ENCODE measurements at places on chromosomes 5 and 9. TPM values are rescaled to one million over a fixed set of nuclear protein-coding genes. Genes with fewer than 3 reads are reported as not detected.

DNA sequence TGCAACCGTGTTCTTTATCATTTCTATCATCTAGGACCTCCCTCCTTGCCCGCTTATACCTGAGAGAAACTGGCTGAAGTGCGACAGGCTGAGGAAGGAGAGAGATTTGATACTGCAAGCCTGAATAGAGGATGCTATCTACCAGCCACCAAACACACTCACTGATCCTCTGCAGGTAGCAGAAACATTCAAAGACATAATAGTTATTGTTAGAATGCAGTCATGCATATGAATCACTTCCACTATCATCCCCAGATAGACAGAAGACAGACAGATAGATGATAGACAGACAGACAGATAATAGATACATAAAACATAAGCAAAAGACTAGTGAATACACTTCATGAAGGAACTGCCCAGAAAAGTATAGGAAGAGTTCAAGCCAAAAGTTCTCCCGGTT, 32.9 kb downstream of the FAM81B start:
- H3K27me3 ChIP-seq, result peaks cover under 1% of the 10 kb centered on the region
- no peaks in the 10 kb centered on the region for H3K36me3 ChIP-seq
- no peak for DNase-seq
- no peak overlapping the region for H3K27ac ChIP-seq
- no peak overlapping the region for H3K4me3 ChIP-seq

- H3K4me3 ChIP-seq, result no peak overlapping the region
- peaks cover 14% of the 10 kb centered on the region for H3K4me1 ChIP-seq
- H3K27ac ChIP-seq, result peak overlapping the region; percentile 75
- peaks cover 12% of the 10 kb centered on the region for H3K36me3 ChIP-seq
- peak; percentile 61 for DNase-seq
Measured at GRCh38 chr9:75071530-75072122, 16.3 kb downstream of the NMRK1 start.

DNA sequence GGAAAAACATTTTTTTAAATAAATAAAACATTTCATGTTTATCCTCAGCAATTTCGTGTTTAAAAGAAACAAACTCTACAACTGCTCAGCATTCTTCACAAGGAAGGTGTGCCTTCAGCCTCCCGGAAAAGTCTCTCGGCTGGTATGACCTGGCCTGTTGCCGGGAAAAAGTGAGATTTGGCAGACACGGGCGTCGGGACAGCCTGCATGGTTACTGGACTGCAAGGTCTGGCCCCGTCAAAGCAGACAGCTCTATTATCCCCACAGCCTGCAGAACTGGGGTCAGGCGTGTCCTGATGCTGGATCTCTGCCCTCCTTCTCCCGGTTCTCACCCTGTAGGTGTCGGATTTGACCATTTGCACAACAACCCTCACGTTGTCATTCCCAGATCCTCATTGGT, 120.3 kb upstream of the SPATA31C2 start:
- peaks cover 6% of the 10 kb centered on the region for H3K4me1 ChIP-seq
- DNase-seq, result no peak
- no peak overlapping the region for H3K27ac ChIP-seq
- H3K27me3 ChIP-seq, result peaks cover 17% of the 10 kb centered on the region
- no peak overlapping the region for H3K4me3 ChIP-seq

GRCh38 chr9:73371801-73372200, 220.1 kb downstream of the ANXA1 start:
- no peak overlapping the region for H3K4me3 ChIP-seq
- H3K27ac ChIP-seq, result no peak overlapping the region
- H3K36me3 ChIP-seq, result no peaks in the 10 kb centered on the region
- H3K4me1 ChIP-seq, result no peaks in the 10 kb centered on the region
- no peaks in the 10 kb centered on the region for H3K27me3 ChIP-seq

DNA sequence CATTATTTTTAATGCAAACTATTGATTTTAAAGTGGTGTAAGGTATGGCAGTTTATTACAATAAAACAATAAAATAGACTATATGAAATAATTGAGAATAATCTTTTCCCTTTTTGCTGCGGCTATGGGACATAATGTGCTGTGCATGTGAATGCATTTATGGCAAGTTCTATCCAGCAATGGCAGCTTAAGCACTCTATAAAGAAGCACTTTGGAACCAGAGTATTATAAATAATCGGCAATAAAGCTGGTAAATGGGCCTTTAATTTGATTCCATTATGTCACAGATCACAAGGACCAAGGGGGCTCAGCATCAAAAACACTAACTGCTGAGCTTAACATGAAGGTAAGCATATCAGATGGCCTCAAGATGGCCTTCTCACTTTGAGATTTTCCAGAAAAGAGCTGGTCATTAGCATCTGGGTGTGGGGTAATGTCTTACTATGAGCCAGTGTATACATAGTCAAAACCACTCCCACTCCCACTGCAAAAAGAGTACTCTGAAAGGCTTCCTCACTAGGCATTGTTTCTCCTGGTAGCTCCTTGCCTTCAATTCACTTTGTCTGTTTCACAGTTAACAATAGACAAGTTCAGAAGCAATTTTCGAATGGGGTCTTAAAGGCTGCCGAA, 97.1 kb upstream of the ASTN2 start:
- no peak overlapping the region for H3K4me3 ChIP-seq
- H3K27me3 ChIP-seq, result no peaks in the 10 kb centered on the region
- DNase-seq, result no peak
- no peaks in the 10 kb centered on the region for H3K4me1 ChIP-seq

NDUFAF2 gene
- total RNA-seq, result 17.1 TPM

DNA sequence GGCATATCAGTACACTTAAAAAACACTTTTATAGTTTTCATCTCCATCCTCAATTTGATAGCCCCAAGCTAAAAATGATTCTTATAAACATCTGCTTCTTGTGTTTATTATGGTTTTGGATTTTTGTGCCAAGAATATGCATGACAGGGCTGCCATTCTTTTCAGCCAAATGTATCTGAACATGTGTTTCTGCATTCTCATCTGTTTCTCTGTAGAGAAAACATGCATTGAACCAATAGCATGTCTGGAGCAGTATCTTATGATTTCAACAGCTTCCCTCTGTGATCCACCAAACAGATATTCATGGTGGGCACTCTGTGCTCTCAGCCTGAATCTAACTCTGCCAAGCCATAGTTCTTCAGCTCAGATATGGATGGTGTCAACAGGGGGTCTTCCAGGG, 99.3 kb upstream of the ERCC6L2 start:
- no peak for DNase-seq
- H3K27me3 ChIP-seq, result peaks cover 50% of the 10 kb centered on the region
- no peak overlapping the region for H3K27ac ChIP-seq
- no peak overlapping the region for H3K4me3 ChIP-seq
- peaks cover 20% of the 10 kb centered on the region for H3K4me1 ChIP-seq

ARHGEF39 gene
- 17.3 TPM for total RNA-seq

GRCh38 chr9:128304971-128305288, 17.3 kb downstream of the TRUB2 start:
- H3K4me1 ChIP-seq, result no peaks in the 10 kb centered on the region
- no peaks in the 10 kb centered on the region for H3K27me3 ChIP-seq
- H3K36me3 ChIP-seq, result peaks cover 6% of the 10 kb centered on the region
- H3K4me3 ChIP-seq, result no peak overlapping the region

DNA sequence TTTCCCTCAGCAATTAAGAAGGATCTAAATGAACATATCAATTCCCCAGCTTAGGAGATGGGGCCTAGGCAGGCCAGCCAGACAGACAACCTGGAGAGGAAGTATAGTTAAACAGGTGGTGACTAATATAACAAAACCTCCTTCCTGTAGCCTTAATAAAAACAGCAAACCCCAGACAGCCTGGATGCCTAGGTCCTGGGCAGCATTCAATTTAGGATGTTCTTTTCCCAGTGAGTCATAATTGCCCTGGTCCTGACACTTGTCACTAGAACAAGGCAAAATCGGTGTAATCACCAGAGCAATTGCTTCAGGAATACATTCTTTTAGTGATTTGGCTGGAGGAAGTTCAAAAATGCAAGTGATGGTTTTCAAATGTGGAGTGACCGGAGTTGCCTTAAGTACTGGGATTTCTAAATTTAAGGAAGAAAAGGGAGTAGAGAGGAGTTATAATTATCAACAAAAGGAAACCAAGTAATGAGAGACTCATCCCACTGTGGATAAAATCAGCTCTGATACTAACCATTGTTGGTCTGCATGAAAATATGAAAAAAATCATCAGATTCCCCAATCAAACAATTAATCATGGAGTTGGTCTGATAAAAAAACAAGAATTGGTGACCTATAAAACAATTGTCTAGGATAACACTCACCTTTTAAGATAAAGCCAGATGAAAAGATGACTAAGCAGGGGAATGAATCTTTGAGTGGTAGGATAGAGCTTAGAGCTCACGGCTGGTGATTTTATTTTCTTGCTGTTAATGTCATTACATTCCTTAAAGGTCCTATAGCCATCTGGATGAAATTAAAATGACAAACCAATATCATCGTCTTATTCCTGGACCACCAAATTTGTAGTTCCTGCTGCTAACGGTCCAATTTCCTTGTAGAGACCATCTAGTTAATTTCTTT, 39.0 kb upstream of the TARS1 start:
- no peaks in the 10 kb centered on the region for H3K36me3 ChIP-seq
- H3K4me1 ChIP-seq, result no peaks in the 10 kb centered on the region
- no peak overlapping the region for H3K27ac ChIP-seq
- DNase-seq, result no peak
- peaks cover 2% of the 10 kb centered on the region for H3K27me3 ChIP-seq
- H3K4me3 ChIP-seq, result no peak overlapping the region

DNA sequence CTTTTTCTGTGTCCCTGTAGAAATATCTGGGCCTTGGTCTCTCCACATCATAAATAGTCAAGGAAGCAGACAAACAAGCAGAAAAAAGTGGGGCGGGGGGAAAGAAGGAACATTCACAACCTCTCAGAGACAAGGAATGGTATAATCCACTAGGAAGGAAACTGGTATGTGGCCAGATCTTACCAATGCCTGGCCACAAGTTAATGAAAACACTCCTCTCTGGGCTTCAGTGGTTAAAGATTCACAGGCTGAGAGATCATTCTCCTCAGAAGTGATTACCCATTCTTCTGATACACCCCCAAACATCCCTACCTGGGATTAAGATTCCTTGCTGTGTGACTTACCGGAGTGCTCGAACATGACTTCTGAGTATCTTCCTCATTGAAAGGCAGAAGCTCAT, 290.6 kb downstream of the MARCHF11 start:
- no peak for DNase-seq
- no peaks in the 10 kb centered on the region for H3K36me3 ChIP-seq
- no peaks in the 10 kb centered on the region for H3K27me3 ChIP-seq
- no peak overlapping the region for H3K4me3 ChIP-seq
- H3K4me1 ChIP-seq, result no peaks in the 10 kb centered on the region
- H3K27ac ChIP-seq, result no peak overlapping the region

RNF208 gene
- 3.6 TPM for total RNA-seq

GRCh38 chr5:150505041-150505511, 2.9 kb upstream of the NDST1 start:
- no peaks in the 10 kb centered on the region for H3K36me3 ChIP-seq
- H3K27ac ChIP-seq, result no peak overlapping the region
- DNase-seq, result no peak
- H3K4me1 ChIP-seq, result no peaks in the 10 kb centered on the region
- no peaks in the 10 kb centered on the region for H3K27me3 ChIP-seq

DNA sequence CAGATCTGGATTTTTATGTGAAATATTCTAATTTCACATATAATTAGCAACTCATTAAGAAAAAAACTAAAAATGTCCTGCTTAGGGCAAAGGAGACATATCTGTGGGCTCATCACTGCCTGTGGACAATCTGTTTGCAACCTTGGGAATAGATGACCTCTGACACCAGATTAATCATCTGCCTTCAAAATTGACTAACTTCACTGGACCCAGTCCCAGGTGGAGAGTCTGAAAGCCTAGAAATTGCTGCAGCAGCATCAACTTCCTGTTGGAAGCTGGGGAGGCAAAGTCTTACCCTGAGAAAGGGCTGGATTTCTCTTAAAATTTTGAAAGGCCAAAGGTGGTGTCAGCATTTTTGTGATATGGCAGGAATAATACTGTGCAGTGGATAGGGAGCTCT, 76.3 kb upstream of the TNC start:
- peaks cover 26% of the 10 kb centered on the region for H3K27me3 ChIP-seq
- H3K4me1 ChIP-seq, result peaks cover 2% of the 10 kb centered on the region
- H3K36me3 ChIP-seq, result no peaks in the 10 kb centered on the region
- no peak for DNase-seq

GRCh38 chr5:39138892-39139291, 64.7 kb upstream of the RICTOR start:
- no peaks in the 10 kb centered on the region for H3K27me3 ChIP-seq
- H3K4me3 ChIP-seq, result no peak overlapping the region
- peaks cover 3% of the 10 kb centered on the region for H3K4me1 ChIP-seq
- DNase-seq, result no peak

DNA sequence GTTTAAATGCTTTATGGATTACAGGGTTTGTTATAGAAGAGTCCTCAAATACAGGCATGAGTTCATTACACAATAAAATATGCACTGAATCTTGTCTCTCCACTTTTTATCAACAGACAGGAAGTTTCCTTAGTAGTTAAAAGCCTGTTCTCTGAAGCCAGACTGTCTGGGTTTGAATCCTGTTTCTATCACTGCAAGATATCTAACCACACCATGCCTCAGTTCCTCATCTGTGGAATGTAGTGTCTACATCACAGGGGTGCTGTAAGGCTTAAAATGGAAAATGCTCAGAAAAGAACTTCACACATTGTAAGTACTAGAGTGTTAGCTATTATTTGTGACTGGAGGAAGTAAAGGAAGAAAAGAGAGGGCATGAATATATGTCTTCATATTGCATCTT, 9.3 kb downstream of the LIX1 start:
- no peaks in the 10 kb centered on the region for H3K36me3 ChIP-seq
- H3K27ac ChIP-seq, result no peak overlapping the region
- no peak overlapping the region for H3K4me3 ChIP-seq
- peaks cover 14% of the 10 kb centered on the region for H3K27me3 ChIP-seq
- no peak for DNase-seq

ISCA1 gene
- 17.7 TPM for total RNA-seq

DNA sequence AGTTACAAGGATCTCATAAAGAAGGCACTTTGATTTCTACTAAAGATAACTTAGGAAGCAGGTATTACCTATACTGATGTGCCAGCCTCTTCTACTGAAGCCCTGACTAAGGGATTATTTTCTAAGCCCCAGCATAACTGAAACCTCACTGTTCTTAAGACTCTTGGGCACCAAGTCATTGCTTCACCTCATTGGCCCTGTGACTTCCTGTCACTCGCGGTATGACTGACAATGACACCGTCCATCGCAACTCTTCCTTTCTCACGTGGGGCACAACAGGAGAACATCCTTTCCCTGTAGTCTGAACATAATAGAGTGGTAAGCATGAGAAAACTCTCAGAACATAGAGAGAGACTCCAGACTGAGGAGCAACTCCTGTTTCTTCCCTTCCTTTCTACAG, 6.4 kb downstream of the OR2V2 start:
- no peak for DNase-seq
- H3K4me1 ChIP-seq, result peaks cover 13% of the 10 kb centered on the region
- peaks cover 13% of the 10 kb centered on the region for H3K27me3 ChIP-seq
- no peak overlapping the region for H3K4me3 ChIP-seq
- no peak overlapping the region for H3K27ac ChIP-seq

AQP7 gene
- not detected for total RNA-seq

- H3K27ac ChIP-seq, result no peak overlapping the region
- H3K4me1 ChIP-seq, result peaks cover 80% of the 10 kb centered on the region
- no peak overlapping the region for H3K4me3 ChIP-seq
- peak; percentile 17 for DNase-seq
- peaks cover 64% of the 10 kb centered on the region for H3K36me3 ChIP-seq
Measured at GRCh38 chr5:6718718-6719117, 5.5 kb downstream of the TENT4A start.

Measured in activated CD8-positive, alpha-beta T cell treated with anti-CD3 and anti-CD28 coated beads, Interleukin-2, amount 10 ng/mL, durations not matched to agents 7 days and 5 days (primary cell).